AG04449 (cell line): ENCODE measurements at places on chromosomes 5 and 9.

DNA sequence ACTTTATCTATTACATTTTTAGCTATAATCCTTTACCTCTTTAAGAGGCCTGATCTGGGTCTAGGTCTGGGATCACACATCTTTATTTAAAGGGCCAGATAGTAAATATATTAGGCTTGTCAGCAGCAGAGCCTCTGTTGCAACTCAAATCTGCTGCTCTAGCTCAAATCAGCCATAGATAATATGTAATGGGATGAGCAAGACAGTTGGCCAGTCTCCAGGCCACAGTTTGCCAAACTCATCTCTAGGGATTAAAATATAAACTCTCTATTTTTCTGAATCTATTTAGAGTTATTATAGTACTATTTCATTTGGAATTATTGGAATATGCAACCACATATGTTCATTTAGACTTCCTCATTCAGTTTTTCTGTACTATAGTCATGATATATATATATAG lies 115.9 kb upstream of the MINAR2 start:
- no peak for DNase-seq

DNA sequence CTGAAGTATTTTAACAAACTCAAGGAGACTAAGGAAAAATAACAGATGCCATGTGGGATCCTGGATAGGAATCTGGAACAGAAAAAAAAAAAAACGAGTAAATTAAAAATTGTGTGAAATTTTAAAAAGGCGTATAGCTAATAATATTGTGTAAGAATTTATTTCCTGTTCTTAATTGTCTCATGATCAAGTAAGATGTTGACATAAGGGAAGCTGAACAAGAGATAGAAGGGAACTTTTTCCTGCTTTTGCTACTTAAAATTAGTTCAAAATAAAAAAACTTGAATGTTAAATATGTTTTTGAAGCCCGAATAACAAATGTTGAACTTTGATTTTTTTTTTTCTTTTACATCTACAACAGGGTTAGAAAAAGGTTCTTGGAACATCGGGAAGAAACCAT lies 10.5 kb downstream of the SNAPC3 start:
- no peak for DNase-seq

- no peak for DNase-seq
Observed at GRCh38 chr9:20532584-20532983, 89.7 kb downstream of the MLLT3 start.

DNA sequence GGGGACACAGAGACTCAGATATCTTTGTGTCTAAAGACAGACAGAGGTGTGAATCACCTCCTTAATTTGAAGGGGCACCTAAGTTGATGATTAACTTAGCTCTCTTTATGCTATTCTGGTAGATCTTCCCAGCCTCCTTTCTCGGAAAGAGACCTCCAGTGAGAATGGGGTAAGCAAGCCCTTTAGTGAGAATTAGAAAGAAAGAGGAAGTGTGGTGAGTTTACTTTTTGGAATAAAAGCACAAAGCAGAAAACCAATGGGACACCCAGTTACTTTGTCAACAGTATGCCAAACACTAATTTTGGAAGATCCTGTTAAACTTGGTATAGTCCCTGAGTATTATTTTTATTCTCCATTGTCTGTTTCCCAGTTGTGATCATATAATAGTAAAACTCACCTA lies 302.8 kb upstream of the RASA1 start:
- no peak for DNase-seq

GRCh38 chr5:45454114-45454513 lies 242.1 kb downstream of the HCN1 start:
- DNase-seq, result no peak

DNA sequence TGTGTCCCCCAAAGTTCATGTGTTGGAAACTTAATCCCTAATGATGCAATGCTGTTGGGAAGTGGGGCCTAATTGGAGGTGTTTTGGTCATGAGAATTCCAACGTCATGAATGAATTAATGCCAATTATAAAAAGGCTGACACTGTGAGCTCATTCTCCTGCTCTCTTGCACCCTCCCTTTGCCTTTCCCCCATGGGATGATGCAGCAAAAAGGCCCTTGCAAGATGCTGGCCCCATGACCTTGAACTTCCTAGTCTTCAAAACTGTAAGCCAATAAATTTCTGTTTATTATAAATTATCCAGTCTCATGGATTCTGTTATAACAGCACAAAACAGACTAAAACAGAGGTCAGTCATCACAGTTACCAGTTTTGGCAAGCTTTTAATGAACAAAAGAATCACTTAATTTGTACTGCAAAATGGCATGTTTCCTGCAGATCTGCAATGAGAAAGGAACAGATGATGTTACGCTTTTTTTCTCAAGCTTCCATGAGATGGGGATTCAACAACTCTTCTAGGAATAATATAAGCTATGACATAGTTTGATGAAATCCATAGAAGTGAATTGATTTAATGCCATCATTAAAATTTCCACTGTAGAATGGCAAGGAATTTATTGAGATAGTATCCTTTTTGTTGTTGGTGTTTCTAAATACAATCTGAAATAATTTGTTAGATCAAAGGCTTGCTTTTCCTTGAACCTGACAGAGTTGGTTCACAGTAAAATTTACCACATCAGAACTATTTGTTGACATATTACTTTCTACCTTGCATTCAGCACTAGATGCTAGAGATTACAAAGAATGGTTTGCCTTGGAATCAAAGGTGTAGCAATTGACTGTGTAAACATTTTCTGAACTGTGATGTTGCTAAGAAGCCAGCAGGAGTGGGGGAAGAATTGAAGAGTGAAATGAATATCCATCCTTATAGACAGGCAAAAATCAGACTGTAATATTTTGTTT lies 29.3 kb upstream of the RFK start:
- no peak for DNase-seq

- no peak for DNase-seq
Observed at GRCh38 chr9:117340422-117340821, 74.4 kb downstream of the ASTN2 start.

- DNase-seq, result no peak
Observed at GRCh38 chr5:92505925-92506324, 1075.1 kb downstream of the NR2F1-AS1 start.

DNA sequence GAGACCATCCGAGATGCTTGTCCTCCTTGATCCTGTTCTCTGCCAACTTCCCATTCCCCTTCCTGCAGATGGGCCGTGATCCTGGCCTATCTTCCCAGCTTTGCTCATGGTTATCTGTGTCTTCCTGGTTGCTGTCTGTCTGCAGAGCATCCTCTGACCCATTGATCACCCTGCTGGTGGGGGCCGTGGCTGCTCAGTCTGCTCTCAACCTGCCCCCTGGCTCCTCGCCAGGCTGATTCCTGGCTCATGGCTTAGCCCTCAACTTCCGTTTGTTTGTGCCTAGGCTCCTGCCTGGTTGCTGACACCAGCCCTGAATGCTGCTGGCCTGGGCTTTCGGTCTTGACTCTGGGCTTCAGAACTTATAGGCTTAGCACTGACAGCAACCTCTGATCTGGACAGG lies 67.1 kb upstream of the SMIM15 start:
- DNase-seq, result no peak

DNA sequence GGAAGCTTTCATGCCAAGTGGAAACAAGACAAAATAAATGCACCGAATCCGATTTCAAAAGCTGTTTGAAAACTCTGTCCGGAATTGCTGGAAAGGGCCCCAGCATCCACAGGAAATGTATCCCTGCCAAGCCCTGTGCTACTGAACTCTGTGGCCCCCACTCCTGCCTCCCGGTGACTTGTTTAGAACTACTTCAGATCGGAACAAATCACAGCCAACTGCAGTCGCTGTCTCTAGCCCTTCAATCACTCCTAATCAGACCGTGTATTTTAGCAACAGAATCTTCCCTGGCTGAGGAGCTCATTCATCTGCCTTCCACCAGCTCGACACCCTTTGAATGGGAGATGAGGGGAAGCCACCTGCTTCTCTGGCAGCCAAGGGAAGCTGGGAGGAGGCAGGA lies 94.1 kb downstream of the KCNIP1 start:
- no peak for DNase-seq

DNA sequence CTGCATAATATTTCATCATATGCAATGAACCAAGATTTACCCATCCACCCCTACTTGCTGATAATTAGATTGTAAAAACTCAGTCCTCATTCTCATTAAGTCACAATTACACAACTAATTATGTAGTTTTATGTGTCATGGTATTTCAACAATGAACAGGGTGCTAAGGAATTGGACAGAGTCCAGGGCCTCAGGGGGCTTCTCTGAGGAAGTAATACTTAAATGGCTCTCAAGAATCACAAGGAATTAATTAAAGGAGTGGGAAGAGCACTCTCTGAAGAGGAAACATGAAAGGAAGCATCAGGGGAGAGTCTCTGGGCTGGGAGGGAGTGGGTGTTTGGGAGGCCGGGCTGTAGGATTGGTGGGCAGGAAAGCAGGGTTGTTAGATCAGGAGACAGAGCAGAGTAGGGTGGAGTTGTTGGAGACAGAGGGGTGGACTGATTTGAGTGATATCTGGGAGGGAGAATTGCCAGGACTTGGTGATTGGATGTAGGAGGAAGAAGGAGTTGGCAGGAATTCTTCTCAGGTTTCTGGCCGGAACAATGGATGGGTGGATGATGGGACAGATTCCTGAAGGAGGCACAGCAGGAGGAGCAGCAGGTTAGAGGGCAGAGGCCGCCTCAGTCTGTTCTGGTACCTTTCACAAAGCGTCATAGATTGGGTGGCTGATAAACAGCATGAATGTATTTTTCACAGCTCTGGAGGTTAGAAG lies 23.0 kb upstream of the NSG2 start:
- DNase-seq, result no peak

DNA sequence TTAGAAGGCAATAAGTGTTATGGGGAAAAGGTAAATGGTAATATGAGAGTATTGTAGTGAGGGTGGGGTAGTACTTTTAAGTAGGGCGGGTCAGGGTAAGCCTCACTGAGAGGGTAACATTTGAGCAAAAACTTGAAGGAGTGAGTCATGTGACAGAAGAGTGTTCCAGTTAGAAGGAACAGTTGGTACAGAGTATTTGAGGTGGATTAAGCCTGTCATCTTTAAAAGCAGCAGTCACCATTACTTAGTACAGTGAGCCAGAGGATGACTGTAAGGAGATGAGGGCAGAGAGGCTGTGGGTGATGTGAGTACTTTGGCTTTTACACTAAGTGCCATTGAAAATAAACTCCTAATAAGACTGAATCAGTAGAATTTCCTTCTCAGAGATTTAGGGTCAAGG lies 54.8 kb downstream of the UBAP1 start:
- DNase-seq, result no peak

- DNase-seq, result no peak
Observed at GRCh38 chr5:59843511-59844213, 49.9 kb downstream of the PDE4D start.

DNA sequence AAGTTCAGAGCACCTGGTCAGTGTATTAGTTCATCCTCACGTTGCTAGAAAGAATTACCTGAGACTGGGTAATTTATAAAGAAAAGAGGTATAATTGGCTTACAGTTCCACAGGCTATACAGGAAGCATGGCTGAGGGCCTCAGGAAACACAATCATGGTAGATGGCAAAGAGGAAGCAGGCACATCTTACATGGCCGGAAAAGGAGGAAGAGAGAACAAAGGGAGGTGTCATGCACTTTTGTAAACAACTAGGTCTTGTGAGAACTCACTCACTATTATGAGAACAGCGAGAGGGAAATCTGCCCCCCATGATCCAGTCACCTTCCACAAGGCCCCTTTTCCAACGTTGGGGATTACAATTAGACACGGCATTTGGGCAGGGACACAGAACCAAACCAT lies 28.8 kb upstream of the CAVIN4 start:
- no peak for DNase-seq

GRCh38 chr5:7794311-7794710 lies 56.6 kb downstream of the CFAP90 start:
- DNase-seq, result no peak

- peak; percentile 67 for DNase-seq
Observed at GRCh38 chr5:81268521-81269196, 32.7 kb upstream of the ZCCHC9 start.

DNA sequence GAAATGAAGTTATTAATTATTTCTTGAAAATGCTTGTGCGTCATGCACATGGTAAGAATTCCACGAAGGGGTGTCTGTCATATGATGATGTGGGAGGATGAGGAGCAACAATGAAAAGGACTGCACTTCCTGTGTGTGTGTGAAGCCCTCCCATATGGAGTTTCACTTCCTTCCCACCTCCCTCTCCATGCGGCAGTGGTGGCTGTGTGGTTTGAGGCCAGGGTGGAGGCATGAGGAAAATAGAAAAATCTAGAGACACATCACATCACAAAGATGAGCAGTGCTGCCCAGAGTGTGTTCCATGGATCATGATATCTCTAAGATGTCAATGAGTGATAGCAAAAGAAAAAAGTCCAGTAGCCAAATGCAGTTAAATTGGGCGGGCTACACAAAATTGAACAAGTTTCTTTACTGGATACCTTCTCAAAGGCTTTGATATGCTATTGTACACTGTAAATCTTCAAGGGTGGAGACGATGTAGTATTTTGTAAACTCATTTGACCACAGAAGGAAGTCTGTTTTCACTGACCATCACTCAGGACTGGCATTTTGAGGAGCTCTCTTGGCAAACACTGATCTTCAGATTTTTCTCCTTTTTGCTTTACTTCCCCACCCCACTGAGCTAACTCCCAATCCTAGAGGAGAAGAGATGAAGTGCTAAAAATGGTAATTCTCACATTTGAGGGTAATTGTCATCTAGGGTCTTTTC lies 55.7 kb upstream of the EQTN start:
- DNase-seq, result no peak
